ENCODE measurements at places on chromosomes 7 and 10.

- no peak for DNase-seq
These were observed 124.0 kb downstream of the TMEM130 start for GRCh38 chr7:98745722-98746318.

DNA sequence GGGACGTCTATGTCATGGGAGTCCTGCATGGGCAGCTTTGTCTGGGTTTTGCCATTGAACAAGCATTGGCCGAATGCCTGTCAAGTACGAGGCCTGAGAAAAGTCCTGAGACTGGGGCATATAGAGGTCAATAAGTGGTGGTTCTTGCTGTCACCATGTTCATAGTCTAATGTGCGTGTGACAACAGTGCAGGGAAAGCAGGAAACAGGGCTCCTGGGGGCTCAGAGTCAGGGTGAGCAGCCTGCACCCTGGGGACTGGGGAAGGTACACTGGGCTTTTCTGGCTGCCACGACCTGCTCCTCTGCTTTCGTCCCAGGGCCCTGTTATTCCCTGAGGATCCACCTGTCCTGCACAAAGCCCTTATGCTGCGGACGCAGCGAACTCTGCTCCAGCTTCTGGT, 21.3 kb downstream of the FAM241B start:
- DNase-seq = no peak

DNA sequence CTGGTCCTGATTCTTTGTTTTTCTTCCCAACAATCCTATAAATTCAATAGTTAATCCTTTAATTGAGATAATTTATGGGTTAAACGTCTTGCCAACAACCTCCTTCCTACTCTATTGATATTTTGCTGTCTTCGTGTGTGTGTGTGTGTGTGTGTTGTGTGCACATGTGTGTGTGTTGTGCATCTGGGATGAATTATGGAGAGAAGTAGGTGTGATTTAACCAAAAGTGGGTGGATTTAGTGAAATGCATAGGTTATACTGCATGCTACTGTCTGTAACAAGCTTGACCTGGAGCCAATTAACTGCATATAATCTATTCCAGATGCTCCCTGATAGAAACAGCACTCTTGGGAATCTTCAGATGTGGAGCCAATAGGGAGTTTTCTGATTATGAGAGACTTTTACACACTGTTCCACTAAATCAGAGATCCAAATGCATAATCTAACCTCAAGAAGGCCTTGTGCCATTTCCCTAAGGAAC, 61.2 kb downstream of the SEMA3D start:
- no peak for DNase-seq

- DNase-seq = no peak
These were observed 47.7 kb downstream of the LYZL2 start for GRCh38 chr10:30581779-30582380.

DNA sequence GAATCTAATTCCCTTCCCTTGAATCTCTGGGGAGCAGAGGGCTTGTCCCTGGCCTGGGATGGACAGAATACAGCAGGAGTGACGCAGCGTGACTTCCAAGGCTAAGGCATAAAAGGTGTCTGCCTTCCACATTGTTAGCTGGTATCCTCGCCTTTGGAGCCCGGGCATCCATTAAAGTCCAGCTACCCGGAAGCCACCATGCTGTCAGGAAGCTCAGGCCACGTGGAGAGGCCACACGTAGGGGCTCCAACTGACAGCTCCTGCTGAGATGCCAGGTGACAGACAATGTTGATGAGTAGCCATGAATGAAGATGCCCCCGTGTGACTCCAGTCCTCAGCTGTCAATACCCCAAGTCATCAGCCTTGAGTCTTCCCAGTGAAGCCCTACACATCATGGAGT, 99.9 kb downstream of the OAT start:
- DNase-seq = no peak

GRCh38 chr10:69362471-69362954, 54.2 kb downstream of the TACR2 start:
- DNase-seq = no peak

DNA sequence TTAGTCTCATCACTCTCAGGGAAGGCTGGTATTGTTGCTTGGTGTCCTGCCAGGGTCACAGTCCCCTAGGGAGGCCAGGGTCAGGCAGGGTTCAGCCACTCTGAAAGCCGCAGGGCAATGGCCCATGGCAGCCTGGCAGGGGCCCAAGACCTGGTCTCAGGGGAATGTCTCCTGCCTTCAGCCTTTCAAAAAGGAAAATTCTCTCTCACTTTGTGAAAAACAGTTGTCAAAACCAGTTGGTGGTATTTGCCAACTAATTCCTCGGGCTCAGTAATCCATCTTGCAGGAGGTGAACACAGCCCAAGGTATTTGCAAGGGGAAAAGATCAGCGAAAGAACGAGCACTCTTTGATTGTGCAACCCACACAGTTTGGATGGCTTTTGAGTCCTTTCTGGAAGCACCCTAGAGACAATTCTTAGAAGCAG, 101.5 kb downstream of the JCAD start:
- no peak for DNase-seq

DNA sequence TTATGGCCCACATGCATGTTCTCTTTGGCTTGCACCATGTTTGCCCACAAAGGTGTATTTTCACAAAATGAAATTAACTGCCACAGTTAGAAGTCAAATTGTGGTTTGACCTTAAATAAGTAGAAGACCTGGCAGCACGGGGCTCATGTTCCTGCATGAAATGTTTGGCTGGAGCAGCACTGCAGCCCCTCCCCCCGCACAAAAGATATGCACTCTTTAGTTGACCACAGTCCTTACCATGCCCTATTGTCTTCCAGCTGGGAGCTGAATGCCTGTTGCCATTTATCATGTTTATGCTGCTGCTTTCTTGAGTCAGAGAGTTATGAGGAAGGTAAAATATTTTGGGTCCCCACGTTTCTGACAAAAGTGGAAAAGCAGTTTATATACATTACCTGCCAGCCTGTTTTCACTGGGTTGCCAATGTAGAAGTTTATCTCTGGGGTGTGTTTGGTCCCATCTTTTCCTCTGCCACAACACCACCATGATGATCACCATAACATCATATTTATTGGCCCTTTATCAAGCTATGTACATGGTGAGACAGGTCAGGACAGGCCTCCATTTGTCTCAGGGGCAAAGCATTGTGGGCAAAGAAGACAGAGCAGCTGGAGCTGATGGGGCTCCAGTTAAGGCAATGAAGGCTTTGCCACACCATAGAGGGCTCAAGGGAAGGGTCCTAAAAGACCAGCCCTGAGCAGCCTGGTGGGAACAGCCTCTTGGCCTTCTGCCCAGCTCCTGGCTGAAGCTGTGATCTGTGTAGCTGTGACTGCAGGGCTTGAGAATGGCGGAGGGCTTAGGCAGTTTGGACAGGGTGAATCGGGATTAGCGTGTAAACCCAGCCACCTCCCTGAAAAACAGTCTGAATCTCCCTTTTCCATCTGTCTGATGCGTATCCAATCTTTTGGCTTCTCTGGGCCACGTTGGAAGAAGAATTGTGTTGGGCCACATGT, 5.4 kb downstream of the PRF1 start:
- no peak for DNase-seq

DNA sequence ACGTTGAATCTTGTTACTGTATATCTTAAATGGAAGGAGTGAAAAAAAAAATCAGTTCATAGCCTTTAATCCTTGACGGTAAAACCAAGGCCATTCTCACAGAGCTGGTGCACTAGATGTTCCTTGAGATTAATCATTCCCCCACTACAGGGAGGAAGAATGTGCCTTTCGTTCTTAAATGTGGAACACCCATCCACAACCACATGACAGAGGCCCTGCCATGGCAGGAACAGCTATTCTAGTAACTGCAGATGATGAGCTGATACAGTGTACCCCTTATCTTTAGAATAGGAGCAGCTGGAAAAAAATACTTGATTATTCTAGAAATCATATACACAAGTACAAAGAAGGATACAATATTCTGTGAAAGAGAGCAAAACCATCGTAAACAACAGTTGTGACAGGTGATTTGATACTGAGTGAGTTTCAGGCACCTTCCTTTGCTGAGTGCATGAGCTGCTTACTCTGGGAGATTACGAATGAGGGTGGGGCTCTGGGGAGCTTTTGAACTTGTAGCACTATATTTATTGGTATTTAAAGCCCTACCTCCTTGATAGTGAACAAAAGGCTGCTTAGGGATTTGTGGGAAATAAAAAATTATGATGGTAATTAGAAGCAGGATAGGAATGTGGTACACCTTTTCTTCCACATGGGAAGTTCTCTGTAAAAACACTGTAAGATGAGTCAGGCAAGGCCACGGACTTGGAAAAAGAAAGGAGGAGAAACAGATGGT, 244.4 kb upstream of the SLC26A5 start:
- DNase-seq = no peak

DNA sequence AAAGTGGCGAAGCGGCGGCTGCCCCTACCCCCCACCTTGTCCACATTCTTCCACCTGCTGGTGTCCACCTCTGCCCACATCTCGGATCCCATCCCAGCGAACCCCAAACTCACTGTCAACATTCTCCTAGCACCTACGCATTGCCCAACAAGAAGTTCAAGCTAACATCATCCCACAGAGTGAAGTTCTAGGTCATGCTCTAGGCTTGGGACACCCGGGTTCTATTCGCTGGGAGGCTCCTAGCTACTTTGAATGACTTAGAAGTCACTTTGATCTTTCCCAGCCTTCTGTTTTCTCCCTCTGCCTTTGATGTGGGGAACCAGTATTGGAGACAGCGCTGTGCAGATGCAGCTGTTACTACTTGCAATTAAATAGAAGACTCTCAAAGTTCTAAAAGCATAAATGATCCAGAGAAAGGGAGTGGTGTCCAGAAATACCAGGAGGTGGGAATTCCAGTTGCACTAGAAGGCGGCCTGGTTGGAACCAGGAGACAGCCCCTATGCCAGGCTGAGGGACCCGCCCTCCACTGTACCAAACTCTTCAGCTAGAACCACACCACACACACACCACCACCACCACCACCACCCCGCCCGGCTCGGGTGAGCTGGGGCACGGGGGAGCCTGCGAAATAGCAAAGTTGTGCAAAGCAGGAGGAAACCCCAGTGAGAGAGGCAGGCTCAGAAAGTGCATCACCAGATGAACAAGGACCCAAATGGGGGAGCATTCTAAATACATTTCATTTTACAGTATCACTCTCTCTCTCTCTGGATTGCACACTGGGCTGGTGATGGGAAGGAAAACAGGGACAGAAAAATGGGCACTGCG, 5.5 kb upstream of the VGF start:
- DNase-seq = no peak

Measured in cortex of kidney (tissue), 1 donor.